ENCODE measurements at places on chromosomes 2 and 18.

- DNase-seq = no peak
Observed at GRCh38 chr2:127737892-127738291, 36.6 kb downstream of the SFT2D3 start.

DNA sequence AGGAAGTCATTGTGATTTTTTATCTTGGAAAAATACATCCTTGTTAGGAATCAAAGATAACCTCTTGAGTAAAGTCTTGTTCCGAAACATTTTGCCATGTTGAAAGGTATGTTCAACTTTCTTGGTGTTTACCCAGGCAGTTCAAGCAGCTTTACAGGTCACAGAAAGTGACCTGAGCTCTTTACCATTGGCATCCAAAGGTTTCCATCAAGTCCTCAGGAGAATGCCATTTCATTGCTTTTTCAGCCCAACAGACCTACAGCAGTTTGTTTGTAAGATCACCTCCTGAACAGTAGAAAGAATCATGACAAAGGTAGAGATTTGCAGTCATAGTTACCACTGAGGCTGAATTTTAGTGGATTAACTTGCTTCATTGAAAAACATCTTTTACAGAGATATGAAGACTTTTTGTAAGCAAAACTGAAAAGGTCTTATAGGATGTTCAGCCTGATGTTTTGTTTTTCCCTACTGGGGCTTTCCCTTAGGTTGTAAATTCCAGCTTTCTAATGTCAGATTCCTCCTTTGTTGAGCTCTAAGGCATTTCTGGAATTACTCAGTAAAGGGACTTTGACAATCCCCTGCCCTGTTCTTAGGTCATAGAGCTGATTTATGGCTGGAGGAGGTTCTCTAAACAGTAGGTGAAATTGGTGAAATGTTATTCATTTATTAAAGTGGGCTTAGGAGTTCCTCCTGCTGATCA, 236.8 kb upstream of the RBMS1 start:
- DNase-seq = no peak

- no peak for DNase-seq
Observed at GRCh38 chr18:22456547-22456946, 38.8 kb upstream of the CTAGE1 start.

- DNase-seq = no peak
Observed at GRCh38 chr2:51247252-51247805, 215.4 kb upstream of the NRXN1 start.

DNA sequence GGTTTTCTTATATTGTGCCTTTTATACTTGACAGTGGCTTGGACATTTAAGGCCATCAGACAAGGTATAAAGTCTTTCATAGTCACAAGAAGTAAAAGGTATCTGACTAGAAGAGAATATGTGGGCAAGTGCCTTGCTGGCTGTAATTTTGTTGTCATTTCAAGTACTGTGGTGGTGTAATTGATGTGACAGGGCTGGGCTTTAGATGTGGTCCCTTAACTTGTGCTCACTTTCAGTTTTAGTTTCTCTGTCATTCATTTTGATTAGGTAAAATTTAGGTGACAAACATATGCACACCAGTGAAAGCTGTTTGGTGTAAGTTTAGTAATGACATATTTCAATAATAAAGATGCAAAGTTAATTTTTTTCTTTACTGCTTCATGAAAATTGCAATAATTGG, 31.2 kb upstream of the TBR1 start:
- no peak for DNase-seq

DNA sequence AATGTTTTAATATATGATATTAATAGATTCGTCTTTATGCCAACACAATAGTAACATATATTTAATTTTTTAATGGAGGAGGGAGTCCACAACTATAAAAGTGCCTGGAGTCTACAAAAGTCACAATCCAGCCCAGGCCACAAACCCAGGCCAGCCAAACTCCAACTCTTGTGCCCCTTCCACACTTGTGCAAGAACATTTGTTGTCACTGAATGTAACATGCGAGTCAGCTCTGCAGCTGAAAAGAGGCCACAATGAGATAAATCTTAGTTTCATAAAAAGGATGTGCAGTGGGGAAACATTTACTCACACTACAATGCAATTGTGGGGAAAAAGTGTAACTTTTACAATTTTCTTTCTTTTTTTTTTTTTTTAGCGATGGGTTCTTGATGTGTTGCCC, 110.8 kb downstream of the MCFD2 start:
- no peak for DNase-seq

DNA sequence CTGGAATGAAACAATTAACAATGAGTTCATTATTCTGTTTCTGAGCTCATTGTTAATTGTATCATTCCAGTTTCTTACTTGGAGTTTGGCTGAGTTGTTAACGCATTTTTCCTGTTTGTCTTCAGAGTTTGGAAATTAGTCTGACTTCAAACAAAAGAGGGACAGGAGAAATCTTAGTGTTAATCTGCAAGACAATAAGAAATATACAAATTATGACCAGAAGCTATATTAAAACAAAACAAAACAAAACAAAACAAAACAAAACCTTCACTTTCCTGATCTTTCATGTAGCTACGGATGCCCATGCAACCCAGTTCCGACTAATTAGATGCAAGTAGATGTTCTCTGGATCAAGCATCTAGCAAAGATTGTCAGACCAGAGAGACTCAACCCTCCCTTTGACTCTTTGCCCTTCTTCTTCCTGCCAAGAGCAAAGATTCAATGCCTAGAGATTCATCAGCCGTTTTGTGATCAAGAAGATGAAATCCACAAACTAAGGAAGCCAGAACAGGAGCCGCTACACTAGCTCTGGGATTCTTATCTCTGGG, 686.2 kb upstream of the FSHR start:
- no peak for DNase-seq

GRCh38 chr2:128536925-128537620, 218.4 kb upstream of the HS6ST1 start:
- no peak for DNase-seq

- no peak for DNase-seq
Observed at GRCh38 chr18:25053466-25053865, 298.5 kb downstream of the ZNF521 start.

DNA sequence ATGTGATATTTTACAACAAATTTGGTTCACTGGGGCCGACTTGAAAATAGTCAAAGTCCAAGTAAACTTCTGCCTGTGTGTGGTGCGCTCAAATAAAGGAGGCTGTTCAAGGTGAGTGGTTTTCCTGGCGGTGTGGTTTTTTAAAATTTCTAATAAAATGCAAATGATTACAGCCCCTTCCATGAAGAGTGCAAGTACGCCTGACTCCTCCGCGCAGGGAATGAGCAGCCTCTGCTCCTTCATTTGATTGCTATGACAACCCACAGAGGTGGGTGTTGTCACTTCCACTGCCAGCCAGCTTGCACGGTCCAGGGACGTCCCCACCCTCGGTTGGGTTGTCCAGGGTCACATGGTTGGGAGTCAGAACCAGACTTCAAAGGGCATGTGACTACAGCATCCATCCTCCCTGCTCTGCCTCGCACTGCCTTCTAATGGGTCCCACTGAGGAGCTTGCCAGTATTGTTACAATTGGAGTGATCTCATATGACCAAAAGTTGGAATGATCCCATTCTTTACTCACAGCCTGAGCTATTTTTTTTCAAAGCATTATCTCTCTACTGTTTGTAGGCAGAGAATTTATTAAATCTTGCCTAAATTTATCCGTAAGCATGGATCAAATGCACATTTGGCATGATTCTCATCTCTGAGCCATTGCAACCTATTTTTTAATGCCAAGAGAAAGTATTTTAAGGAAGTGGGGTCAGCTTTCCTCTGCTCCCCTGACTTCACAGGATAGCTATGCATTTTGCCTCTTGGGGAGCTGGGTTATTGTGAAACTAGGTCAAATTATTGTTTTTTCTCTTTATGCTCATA, 121.3 kb downstream of the AGAP1 start:
- no peak for DNase-seq

- no peak for DNase-seq
Observed at GRCh38 chr2:54233832-54234649, 22.0 kb downstream of the TSPYL6 start.

GRCh38 chr2:188984680-188985079, 10.5 kb downstream of the COL3A1 start:
- no peak for DNase-seq

GRCh38 chr18:22523481-22523880, 105.8 kb upstream of the CTAGE1 start:
- DNase-seq = no peak

- DNase-seq = no peak
Observed at GRCh38 chr2:98854682-98855081, 81.3 kb downstream of the CRACDL start.

DNA sequence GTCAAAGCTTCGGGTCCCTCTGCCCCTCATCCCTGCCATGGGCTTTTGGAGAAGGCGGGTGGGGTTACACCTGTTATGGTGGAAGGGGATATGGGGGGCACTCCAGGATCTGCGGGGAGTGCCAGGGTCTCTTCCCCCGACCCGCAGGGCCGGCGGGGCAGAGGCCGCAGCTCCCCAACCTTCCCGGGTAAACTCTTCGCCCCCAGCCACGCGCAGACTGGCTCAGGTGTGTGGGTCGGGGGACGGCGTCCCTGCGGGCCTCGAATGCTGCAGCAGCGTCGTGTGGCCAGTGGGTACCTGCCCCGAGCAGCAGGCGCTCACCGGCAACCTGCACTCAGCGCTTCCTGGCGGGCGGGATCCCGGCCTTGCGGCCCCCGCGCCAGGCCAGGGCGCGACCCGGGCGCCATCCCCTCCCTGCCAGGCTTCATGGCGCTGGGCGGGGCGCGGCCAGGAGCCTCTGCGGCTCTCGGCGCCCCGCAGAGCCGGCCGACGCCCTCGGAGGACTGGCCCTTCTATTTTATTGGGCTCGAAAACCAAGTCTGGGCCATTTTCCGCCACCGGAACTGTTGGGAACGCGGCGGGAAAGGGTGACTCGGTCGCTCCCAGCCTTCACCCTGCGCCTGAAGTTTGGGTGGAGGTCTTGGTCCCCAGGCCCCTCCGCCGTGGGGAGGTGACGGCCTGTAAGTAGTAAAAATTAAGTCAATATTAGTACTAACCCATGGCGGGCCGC, 4.5 kb downstream of the GBX2 start:
- DNase-seq = no peak

GRCh38 chr2:180133736-180134135, 126.6 kb upstream of the CWC22 start:
- DNase-seq = no peak

- no peak for DNase-seq
Observed at GRCh38 chr18:58005885-58006523, 38.0 kb upstream of the NEDD4L start.

GRCh38 chr18:48934415-48934722, 16.4 kb downstream of the SMAD7 start:
- DNase-seq = no peak

GRCh38 chr2:12083081-12083581, 336.7 kb downstream of the LPIN1 start:
- no peak for DNase-seq

DNA sequence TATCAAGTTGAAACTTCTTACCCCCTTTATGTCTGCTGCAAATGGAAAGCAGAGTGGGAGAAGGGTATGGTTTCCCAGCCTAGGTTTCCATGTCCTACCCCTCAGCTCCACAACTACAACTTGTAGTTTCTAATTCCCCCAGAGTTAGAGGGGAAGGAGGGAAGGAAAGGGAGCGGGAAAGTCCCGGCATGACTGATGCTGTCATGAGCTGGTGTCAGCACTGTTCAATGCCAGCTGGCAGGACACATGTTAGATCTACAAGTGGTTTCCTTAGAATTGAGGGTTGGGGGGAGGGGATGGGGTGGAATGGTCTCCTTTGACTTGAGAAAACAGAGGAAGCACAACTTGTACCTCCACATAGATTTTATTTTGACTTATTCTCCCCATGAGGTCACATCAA, 194.0 kb downstream of the MBD2 start:
- no peak for DNase-seq

- DNase-seq = no peak
Observed at GRCh38 chr2:182133195-182133891, 147.7 kb downstream of the PPP1R1C start.

- no peak for DNase-seq
Observed at GRCh38 chr18:36457683-36458082, 160.2 kb downstream of the FHOD3 start.

GRCh38 chr2:162212366-162212765, 30.9 kb downstream of the FAP start:
- no peak for DNase-seq

GRCh38 chr18:23032030-23032582, 99.0 kb downstream of the RBBP8 start:
- DNase-seq = no peak

GRCh38 chr18:79420033-79420745, 24.5 kb downstream of the NFATC1 start:
- no peak for DNase-seq

- no peak for DNase-seq
Observed at GRCh38 chr2:177554365-177554764, 161.8 kb downstream of the AGPS start.

DNA sequence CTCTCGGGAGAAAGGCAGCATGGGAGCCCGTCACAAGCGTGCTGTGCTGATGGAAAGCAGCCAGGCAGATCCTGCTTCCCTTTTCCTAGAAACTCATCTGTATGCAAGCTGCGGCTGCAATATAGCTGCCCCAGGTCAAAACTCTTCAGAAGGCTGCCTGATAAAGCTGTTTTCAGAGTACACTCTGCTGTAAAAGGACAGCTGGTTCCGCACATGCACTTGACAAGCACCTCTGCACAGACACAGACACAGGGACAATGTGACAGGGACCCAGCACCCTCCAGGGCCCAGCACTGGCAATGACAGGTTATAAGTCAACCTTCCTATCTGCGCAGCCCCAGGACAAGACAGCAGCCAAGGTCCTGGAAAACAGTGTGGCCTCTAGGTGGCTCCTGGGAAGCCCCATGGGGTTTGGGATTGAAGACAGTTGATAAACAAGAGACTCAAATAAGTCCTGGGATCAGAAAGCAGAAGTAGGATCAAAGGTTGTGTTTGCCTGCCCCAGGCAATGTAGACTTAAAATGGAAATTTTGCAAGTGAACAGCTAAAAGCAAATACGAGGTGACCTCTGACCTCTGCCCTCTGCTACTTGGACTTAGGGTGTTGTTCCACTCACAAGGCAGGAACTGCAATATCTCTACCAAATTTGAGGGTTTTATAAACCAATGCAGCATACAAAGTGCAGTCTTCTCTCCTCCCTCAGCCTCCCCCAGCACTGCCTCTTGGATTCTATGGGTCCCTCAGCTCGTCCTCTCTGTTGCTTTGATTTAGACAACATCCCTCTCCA, 16.9 kb downstream of the SLC66A2 start:
- DNase-seq = no peak

GRCh38 chr2:236793023-236794011, 223.7 kb downstream of the ACKR3 start:
- no peak for DNase-seq

DNA sequence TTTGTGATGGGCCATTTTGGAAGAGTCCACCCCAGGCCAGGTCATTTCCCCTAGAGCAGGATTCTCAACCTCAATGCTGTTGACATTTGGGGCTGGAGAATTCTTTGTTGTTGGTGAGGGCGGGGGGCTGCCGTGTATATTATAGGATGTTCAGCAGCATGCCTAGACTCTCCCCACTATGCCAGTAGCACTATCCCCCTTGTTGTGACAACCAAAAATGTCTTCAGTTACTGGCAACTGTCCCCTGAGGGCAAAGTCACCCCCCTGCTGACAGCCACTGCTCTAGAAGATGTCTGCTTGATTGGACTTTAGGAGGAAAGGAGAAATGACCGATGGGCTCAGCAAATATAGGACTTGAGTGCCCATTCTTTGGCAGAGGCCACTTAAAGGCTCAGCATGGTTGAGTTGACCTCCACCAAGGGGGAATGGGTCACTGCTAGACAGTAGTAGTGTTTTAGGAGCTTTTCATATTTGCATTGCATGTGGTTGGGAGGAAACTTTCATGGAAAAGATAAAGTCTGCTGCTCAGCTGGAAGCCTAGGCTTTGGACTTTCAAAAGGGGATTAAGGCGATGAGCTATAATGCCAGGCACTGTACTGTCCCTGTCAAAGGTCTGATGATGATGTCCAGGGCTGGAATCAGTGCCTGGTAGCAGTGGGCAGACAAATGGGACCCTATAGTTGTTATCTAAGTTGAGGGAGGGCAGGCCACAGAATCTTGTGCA, 61.1 kb upstream of the MCFD2 start:
- no peak for DNase-seq
